WTC11 (cell line): ENCODE measurements at places on chromosomes 4 and X. TPM values are rescaled to one million over a fixed set of nuclear protein-coding genes. Genes with fewer than 3 reads are reported as not detected.

The MEPE gene
- not detected in 3 replicates for total RNA-seq

The RTL5 gene
- total RNA-seq = 0.76 to 1.3 TPM (median 1.0 TPM) in 3 replicates

DNA sequence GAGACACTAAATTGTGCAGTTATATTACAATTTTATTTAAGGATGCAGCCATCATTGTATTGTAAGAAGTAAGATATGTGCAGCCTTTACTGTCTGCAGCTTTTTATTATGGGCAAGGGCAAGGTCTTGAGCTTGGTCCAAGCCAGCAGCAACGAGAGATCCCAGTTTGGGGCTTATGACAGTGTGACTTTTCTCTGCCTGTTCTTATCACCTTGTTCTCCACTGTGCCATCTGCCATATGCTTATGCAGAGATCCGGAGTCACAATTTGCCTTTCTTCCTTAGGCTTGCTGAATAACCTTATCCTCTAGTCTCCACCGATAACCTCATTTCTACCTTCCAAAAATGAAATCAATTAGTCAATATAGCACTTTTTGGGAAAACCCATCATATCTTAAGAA, 30.4 kb downstream of the MAPK10 start:
- no peaks in the 10 kb centered on the region for H3K4me1 ChIP-seq
- H3K27ac ChIP-seq = no peak overlapping the region
- H3K27me3 ChIP-seq = no peaks in the 10 kb centered on the region
- no peak for DNase-seq

GRCh38 chr4:145531223-145531622, 49.6 kb downstream of the SMAD1 start:
- H3K27ac ChIP-seq = no peak overlapping the region
- peaks cover 20% of the 10 kb centered on the region for H3K4me1 ChIP-seq
- H3K36me3 ChIP-seq = no peaks in the 10 kb centered on the region

GRCh38 chr4:7960017-7960789, 20.5 kb upstream of the AFAP1 start:
- DNase-seq = no peak
- H3K4me3 ChIP-seq = no peak overlapping the region
- no peaks in the 10 kb centered on the region for H3K36me3 ChIP-seq
- H3K27ac ChIP-seq = no peak overlapping the region
